ENCODE measurements at places on chromosomes 6 and 20. TPM values are rescaled to one million over a fixed set of nuclear protein-coding genes. Genes with fewer than 3 reads are reported as not detected.

The UST gene
- 10.4 TPM for total RNA-seq

The XKR7 gene
- total RNA-seq, result 0.05 TPM

The UBE2C gene
- 17.1 TPM for total RNA-seq

GRCh38 chr6:48505621-48506020, 394.6 kb upstream of the PTCHD4 start:
- no peak overlapping the region for H3K4me3 ChIP-seq
- no peaks in the 10 kb centered on the region for H3K4me1 ChIP-seq
- H3K27ac ChIP-seq, result no peak overlapping the region
- no peaks in the 10 kb centered on the region for H3K36me3 ChIP-seq
- H3K27me3 ChIP-seq, result no peaks in the 10 kb centered on the region

- H3K4me1 ChIP-seq, result no peaks in the 10 kb centered on the region
- no peak overlapping the region for H3K27ac ChIP-seq
- no peaks in the 10 kb centered on the region for H3K36me3 ChIP-seq
- DNase-seq, result no peak
- no peaks in the 10 kb centered on the region for H3K27me3 ChIP-seq
These were observed 21.4 kb downstream of the GSTA2 start for GRCh38 chr6:52741872-52742271.

DNA sequence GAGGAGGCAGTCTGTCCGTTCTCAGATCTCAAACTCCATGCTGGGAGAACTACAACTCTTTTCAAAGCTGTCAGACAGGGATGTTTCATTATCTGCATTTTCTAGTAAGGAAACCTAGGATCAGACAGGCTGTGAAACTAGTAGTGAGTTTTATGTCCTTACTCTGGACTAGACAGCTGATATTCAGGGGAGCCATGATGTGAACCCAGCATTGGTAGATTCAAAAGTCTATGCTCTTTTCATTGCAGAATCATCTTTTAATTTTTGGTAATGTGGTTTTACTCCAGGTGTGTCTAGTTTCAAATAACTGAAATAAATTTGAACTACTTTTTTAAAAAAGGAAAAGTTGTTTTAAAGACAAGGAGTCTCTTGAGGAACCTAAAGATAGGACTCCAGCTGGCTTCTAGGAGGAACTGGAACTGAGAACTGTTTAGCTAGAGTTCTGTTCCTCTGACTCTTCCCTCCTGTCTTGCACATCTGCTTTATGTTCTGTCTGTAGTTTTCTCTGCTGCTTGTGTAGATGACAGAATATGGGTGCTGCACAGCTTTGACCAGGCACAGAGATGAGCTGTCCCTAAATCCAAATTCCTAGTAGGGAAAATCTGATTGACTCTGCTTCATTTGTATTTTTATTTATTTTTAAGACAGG, 27.8 kb upstream of the RNF144B start:
- no peak overlapping the region for H3K4me3 ChIP-seq
- no peaks in the 10 kb centered on the region for H3K36me3 ChIP-seq
- no peak overlapping the region for H3K27ac ChIP-seq
- DNase-seq, result no peak
- H3K4me1 ChIP-seq, result no peaks in the 10 kb centered on the region
- H3K27me3 ChIP-seq, result no peaks in the 10 kb centered on the region

- no peak overlapping the region for H3K4me3 ChIP-seq
- no peak for DNase-seq
- peaks cover 53% of the 10 kb centered on the region for H3K4me1 ChIP-seq
These were observed 615 bp upstream of the NTSR1 start for GRCh38 chr20:62707921-62708521.

DNA sequence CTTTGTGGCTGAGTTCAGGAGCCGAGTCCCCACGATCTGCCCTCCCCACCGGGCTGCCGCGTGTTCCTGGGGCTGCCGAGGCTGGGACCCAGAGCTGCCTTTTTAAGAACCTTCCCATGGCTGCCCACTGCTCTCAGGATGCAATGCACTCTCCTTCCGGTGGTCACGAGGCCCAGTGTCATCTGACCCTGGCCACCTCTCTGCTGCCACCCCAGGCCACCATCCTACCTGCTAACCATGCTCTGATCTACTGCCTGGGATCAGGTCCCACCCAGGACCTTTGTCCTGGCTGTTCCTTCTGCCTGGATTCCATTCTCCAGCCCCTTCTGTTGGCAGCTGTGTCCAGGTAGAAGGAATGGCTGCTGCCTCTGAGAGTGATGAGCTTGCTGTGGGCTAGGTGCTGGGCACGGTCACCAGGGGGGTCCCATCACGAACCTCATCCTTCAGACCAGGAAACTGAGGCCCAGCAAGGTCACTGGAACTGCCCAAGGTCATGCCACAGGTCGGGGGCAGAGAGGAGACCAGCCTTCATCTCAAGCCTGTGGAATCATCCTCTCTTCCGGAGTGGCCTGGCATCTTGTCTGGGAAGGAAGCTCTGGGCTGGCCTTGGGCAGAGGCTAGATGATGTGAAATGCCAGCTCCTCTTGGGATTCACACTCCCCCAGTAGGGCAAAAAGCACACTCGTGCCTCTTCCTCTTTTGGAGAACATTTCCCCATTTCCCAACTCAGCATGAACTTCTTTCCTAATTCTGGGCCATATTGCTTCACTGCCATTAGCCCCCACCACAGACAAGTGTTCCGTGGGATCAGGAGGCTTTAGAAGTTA, 20.5 kb downstream of the PCK1 start:
- no peaks in the 10 kb centered on the region for H3K36me3 ChIP-seq
- no peak overlapping the region for H3K4me3 ChIP-seq
- no peak overlapping the region for H3K27ac ChIP-seq

DNA sequence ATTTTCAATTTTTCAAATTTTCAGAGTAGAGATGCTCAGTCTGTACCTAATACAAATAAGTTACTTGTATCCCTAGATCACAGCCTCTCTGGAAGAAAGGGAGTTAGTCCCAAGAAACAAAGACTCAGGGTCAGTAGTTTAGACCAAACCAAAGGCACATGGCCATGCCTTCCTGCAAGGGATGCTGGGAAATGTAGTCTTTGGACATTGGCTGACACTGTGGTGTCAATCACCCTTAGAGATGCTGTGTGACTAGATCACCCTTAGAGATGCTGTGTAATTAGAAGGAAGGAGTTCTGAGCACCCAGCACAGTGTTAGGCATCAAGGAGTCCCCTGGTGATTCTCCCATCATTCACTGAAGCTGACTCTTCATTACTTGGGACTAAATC, 202.1 kb downstream of the NFATC2 start:
- no peaks in the 10 kb centered on the region for H3K36me3 ChIP-seq
- H3K27ac ChIP-seq, result no peak overlapping the region
- H3K4me3 ChIP-seq, result no peak overlapping the region
- DNase-seq, result no peak
- H3K4me1 ChIP-seq, result no peaks in the 10 kb centered on the region

DNA sequence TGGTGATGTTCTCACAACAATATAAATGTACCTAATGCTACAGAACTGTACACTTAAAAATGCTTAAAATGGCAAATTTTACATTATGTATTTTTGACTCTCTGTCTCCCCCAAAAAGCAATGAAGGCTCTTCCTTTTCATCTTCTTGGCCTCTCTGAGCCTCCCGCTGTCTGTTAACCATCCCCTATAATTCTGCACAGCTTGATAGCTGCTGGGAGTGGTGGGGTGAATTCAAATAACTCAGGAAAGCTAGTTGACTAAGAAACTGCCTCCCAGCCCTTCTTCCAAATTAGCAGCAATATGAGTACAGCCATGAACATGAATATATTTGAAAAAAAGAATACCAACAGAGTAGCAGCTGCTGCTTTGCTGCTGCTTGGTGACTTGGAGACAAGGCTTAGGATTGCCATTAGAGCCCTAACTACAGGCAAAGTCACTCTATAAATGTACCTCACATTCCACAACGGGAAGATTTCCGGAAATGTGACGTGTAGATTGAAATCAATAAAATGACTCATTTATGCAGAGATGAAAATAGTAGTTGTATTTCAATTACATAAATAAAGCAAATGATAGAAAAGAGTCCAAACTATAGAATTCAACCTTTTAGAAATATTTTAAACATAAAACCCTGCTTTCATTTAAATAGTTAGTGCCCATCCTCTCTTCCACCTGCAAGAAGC, 200.1 kb upstream of the HEY2 start:
- no peak overlapping the region for H3K4me3 ChIP-seq
- H3K36me3 ChIP-seq, result no peaks in the 10 kb centered on the region
- no peaks in the 10 kb centered on the region for H3K27me3 ChIP-seq

DNA sequence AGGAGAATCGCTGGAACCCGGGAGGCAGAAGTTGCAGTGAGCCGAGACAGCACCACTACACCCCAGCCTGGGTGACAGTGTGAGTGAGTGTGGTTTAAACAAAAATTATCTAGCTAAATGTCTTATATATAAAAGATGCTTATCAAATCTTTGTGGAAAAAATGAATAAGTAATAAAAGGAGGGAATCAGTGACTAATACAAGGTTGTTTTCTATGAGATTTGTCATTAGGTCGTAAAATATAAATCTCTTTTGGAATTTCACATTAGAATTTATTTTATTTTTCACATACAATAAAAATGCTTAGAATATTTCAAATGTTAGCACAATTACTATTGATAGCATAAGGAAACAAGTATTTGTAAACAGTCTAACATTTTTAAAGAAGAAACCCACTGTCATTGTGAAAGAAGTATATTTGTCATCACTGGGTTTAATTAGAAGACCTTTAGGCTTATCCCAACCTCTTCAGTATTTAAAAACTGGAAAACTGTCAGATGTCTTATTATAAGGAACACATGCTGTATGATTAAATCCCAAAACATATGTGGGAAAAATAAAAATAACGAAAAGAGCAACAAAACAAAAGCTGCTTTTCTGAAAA, 47.1 kb downstream of the ASCC3 start:
- H3K27ac ChIP-seq, result no peak overlapping the region
- peaks cover 7% of the 10 kb centered on the region for H3K36me3 ChIP-seq
- no peaks in the 10 kb centered on the region for H3K27me3 ChIP-seq
- no peak overlapping the region for H3K4me3 ChIP-seq
- no peaks in the 10 kb centered on the region for H3K4me1 ChIP-seq

- no peak overlapping the region for H3K27ac ChIP-seq
- H3K36me3 ChIP-seq, result no peaks in the 10 kb centered on the region
- no peaks in the 10 kb centered on the region for H3K27me3 ChIP-seq
- H3K4me1 ChIP-seq, result no peaks in the 10 kb centered on the region
These were observed 474.2 kb upstream of the SULF2 start for GRCh38 chr20:48259456-48259855.

DNA sequence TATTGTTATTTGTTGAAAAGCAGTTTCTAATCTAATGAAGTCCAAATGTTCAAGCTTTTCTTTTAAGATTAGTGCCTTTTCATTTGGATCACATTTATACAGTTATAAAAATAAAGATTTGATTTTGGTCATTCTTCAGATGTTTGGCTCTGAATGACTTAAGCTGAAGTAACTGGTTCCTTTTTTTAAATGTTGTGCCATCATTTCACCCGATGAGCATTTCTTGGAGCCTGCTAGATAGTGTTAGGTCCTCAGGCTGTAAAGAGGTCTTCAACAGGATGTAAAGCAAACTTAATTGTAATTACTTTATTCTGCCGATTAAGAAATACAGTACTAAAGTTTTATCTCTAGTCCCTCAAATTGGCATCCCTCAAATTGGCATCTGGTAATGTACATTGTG, 41.2 kb upstream of the ASIP start:
- peaks cover 2% of the 10 kb centered on the region for H3K27me3 ChIP-seq
- H3K4me1 ChIP-seq, result no peaks in the 10 kb centered on the region
- H3K4me3 ChIP-seq, result no peak overlapping the region
- no peak overlapping the region for H3K27ac ChIP-seq

DNA sequence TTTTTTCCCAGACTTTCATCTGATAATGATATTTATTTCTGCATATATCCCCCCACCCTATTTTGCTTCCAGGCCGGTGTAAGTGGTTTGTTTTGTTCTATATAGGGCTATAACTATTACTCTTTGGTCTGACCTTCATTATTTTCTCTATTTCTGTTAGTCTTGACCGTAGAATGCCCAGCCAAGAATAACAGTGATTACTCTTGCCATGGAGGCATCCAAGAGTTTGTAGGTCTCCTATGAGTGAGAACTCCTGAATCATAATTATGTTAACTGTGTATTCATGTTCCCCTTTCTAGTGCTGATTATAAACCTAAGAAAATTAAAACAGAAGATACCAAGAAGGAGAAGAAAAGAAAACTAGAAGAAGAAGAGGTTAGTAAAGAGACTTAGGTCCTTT, 52.2 kb downstream of the TOP1 start:
- no peak overlapping the region for H3K27ac ChIP-seq
- H3K4me3 ChIP-seq, result no peak overlapping the region
- peaks cover 91% of the 10 kb centered on the region for H3K36me3 ChIP-seq

GRCh38 chr6:4928426-4928825, 75.4 kb downstream of the RPP40 start:
- H3K4me3 ChIP-seq, result no peak overlapping the region
- H3K4me1 ChIP-seq, result no peaks in the 10 kb centered on the region
- H3K27me3 ChIP-seq, result no peaks in the 10 kb centered on the region
- no peak for DNase-seq
- no peak overlapping the region for H3K27ac ChIP-seq
- H3K36me3 ChIP-seq, result no peaks in the 10 kb centered on the region

DNA sequence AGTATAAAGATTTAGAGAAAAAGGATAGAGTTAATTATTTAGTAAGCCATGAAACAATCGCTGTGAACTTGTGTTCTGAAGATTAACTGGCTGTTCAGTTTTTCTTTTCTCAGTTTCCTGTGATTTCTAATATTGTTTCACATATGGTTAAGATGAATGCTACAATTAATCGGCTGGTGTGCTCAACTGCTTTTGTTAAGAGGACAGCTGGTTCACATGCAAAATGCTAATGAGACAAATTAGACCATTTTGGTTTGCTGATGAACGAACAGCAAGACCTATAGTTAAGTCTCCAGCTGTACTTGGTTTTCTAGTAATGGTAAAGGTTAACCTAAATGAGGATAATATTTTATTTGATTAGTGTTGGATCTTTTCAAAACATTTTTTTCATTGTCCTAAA, 10.8 kb upstream of the NHSL1 start:
- no peaks in the 10 kb centered on the region for H3K27me3 ChIP-seq
- H3K4me1 ChIP-seq, result no peaks in the 10 kb centered on the region
- H3K27ac ChIP-seq, result no peak overlapping the region
- no peak for DNase-seq
- H3K36me3 ChIP-seq, result no peaks in the 10 kb centered on the region

- no peak overlapping the region for H3K4me3 ChIP-seq
- no peak for DNase-seq
- no peak overlapping the region for H3K27ac ChIP-seq
- no peaks in the 10 kb centered on the region for H3K36me3 ChIP-seq
These were observed 75.8 kb upstream of the RIN2 start for GRCh38 chr20:19682249-19682648.

DNA sequence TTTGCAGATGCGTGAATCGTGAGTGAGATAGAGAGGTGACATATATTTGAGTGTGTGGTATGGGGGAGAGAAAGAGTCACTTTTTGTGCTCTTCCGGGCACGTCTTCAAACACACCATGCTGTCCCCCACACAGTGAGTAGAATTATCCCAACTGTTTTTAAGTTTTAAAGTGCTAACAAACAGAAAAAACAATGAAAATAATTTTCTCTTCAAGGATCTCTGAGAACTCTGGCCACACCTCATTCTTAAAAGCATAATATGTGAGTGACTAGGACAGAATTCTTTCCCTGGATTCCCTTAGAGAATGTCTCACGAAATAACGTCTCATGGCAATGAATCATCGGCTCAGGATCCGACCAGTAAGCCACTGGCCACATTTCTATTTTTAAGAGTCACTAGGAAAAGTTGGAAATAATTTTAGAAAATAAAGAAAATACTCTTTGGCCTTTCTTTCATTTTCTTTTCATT, 235.7 kb upstream of the ZNF217 start:
- H3K4me3 ChIP-seq, result no peak overlapping the region
- H3K27me3 ChIP-seq, result no peaks in the 10 kb centered on the region
- peaks cover 5% of the 10 kb centered on the region for H3K4me1 ChIP-seq
- peak overlapping the region; percentile 89 for H3K27ac ChIP-seq
- no peaks in the 10 kb centered on the region for H3K36me3 ChIP-seq

GRCh38 chr6:124958759-124959354, 3.4 kb upstream of the RNF217 start:
- no peaks in the 10 kb centered on the region for H3K36me3 ChIP-seq
- H3K27ac ChIP-seq, result no peak overlapping the region
- H3K4me1 ChIP-seq, result no peaks in the 10 kb centered on the region
